ENCODE measurements at places on chromosomes 11 and 22.

DNA sequence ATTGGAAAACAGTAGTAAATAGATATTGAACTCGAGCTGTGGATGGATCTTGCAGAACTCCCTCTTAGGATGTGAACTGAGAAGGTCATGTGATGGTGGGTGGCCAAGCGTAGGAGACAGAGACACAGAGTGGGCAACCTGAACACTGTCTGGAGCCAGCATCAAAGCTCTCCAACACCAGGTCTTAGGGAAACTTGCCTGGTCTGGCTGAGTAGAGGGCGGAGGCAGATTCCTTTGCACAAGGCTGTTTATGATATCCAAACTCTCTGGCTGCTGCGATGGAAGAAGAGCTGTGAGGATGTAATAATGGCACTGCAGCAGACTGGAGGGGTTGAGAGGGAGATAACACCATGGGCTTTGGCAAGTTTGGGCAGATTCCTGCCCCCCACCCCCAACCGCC, 10.1 kb downstream of the NAV2 start:
- DNase-seq = no peak

GRCh38 chr11:119756169-119756865, 27.3 kb upstream of the NECTIN1 start:
- DNase-seq = no peak

GRCh38 chr22:42280836-42281235, 10.4 kb upstream of the TCF20 start:
- no peak for DNase-seq

DNA sequence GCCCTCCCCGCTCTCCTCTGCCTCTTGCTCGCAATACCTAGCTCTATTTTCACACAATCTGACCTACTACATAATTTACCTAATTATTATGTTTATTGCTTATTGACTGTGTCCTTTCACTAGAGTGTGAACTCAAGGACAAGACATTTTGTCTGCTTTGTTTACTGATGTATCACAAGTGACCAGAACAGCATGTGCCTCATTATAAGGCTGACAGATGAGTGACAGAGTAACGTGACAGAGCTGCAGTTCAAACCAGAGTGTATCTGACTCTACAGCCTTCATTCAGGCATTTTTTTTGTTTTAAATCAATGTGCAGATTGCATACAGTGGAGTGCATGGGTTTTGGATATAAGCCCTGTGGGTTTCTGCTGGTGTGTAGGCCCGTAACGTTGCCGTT, 82.0 kb upstream of the RAB1B start:
- DNase-seq = no peak

DNA sequence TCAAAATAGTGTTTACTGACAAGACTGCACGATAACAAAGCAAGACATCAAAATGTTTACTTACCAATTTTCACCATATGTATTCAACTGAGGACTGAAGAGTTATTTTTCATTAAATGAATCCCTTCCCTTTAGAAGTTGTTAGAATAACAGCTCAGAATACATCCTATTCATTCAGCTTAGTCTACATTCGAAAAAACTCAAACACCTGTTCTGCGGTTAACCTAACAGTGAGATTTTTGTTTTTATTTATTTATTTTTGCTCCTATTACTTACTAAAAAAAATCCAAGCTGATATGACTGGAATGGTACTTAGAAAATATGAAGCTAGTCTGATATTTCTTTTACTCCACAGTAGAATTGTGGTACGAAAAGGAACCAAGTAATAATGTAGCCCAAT, 10.0 kb downstream of the KCNA4 start:
- no peak for DNase-seq

- DNase-seq = no peak
These were observed 865 bp downstream of the RBM14 start for GRCh38 chr11:66617155-66617834.

DNA sequence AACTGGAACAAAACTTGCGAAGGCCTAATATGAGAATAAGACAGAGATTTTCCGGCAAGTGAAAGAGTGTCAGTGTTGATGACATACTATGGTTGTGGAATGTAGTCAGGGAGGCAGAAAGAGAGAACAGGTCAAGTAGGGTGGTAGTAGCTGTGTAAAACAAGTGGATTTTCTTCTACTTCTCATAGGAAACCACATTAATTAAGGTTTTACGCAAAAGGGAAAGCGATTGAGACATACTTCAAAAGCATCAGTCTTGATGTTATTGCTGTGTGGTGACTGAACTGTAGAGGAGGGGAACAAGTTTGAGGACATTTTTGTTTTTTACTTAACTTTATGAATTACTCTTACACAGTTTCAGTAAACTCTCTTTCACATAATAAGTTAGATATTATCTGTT, 186.0 kb upstream of the CNTN5 start:
- no peak for DNase-seq
